Umbilical cord (tissue), 2 donors: ENCODE measurements at places on chromosomes 13 and 19. TPM values are rescaled to one million over a fixed set of nuclear protein-coding genes. Genes with fewer than 3 reads are reported as not detected.

- DNase-seq: peak; percentile 5
Observed at GRCh38 chr19:36686365-36687213, 823 bp upstream of the ZNF567 start.

DNA sequence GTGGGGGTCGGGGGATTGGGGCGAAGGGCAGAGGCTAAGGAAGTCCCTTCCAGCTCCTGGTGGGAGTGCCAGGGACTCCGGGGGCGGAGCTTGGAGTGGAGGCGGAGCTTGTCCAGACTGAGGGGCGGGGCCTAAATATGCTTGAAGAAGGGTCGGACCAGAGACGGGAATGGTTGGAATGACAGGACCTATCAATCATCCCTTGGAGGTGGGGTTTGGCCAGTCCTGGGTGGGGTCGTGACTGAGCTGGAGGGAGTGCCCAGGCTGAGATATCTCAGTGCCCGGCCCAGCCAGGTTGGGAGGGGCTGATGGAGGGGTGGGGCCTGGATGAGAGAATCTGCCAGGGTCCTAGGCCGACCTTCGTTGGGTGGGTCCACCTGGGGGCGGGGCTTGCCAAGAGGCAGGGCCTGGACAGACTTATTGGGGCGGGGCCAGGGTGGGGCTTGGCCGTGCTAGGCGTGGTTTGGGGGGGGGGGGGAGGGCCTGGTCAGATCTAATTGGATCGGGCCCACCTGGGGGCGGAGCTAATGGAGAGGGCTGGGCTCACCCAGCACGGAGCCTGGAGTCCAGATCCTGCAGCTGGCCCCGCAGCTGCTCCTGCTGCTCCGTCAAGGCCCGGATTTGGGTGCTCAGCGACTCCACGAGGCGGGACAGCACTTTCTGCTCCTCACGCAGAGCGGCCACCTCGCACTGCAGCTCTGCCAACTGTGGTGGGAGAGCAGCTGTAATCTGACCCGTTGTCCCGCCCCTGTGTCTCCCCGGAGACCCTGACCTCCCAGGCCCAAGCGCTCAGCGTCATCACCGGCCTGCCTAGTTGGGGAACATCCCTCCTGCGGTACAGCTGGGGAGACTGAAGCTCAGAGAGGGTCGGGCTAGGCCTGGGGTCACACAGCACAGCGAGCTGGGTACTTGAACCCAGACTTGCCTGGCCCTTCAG, 2.6 kb upstream of the WIZ start:
- DNase-seq: peak; percentile 77

CLEC17A gene
- total RNA-seq: not detected

SPACA4 gene
- total RNA-seq: not detected

SWSAP1 gene
- 0.48 TPM for total RNA-seq

DNA sequence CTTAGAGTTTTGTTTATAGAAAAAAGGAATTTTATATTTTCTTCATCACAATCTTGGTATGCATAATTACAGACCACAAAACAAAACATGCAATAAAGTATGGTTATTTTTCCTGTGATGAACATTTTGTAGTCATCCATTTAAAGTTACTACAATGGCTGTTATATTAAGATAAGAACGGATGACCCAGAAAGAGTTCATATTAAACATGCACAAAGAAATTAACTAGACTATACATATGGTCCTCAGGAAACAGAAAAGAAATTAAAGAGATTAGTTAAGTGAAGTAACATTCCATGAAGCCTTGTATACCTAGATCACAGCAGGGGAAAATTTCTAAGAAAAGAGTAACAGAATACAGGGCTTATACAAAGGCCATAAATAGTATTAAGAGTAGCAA, 36.8 kb downstream of the RBM26 start:
- no peak for DNase-seq

- DNase-seq: no peak
Observed at GRCh38 chr19:3098141-3098514, 4.0 kb downstream of the GNA11 start.

- no peak for DNase-seq
Observed at GRCh38 chr13:85140192-85140591, 659.0 kb downstream of the SLITRK6 start.

- DNase-seq: peak; percentile 89
Observed at GRCh38 chr13:110869805-110870706, 44.8 kb downstream of the ANKRD10 start.

- DNase-seq: no peak
Observed at GRCh38 chr13:70042193-70042592, 65.4 kb upstream of the ATXN8OS start.

DNA sequence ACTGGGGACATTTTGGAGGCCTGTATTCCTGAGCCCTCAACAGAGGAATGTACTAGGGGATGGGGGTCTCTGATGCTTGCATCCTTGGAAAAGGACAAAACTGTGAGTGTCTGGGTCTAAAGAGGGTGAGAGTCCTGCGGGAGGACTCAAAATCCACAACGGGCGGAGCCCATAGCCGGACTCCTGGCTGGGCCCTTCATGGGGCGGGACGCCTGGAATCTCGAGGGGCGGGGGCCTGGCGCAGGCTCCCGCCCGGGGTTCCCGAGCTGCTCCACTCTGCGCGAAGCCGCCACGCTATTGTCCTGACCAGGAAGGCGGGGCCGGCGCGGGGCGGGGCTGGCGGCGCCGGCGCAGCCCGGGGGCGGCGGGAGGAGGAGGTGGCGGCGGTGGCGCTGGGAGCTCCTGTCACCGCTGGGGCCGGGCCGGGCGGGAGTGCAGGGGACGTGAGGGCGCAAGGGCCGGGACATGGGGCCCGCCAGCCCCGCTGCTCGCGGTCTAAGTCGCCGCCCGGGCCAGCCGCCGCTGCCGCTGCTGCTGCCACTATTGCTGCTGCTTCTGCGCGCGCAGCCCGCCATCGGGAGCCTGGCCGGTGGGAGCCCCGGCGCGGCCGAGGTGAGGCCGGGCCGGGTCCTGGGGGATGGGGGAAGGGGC, at the start of gene APLP1:
APLP1 (plus strand) TSS at position 403 of the 651 bp plus-strand sequence; CDS start at position 466, 63 bp downstream.
- DNase-seq: peak; percentile 76

DNA sequence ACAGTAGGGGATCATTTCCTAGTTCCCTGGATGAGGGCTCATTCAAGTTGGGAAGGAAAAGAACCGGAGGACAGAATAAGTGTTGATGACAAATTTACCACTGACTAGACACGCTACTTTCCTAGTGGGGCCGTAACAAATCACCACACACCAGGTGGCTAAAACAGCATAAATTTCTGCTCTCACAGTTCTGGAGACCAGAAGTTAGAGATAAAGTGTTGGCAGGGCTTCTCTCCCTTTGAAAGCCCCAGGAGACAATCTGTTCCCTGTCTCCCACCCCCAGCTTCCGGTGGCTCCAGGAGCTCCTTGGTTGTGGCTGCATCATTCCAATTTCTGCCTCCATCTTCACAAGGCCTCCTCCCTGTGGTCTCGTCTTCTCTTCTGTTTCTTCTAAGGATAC, 65.4 kb upstream of the ARGLU1 start:
- no peak for DNase-seq

- DNase-seq: no peak
Observed at GRCh38 chr13:66076417-66076816, 1153.7 kb downstream of the PCDH9 start.
